ENCODE measurements at places on chromosomes 7 and 10.

DNA sequence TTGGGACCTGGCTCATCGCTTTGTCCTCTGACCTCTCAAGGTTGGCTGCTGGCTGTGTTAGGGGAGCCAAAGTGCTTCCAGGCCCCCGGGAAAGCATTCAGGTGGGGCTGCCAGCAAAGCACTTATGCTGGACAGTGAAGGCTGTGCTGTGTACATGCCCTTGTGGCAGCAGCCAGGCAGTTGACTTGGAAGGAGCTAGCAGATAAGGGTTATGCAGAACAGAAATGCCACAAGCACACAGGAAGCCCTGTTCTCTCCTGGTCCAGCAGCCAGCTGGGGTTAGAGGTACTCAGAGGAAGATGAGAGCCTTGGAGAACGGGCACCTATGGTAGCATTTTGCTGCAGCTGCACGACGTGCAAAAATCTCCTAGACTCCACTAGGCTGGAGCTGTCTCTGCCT lies 35.2 kb upstream of the OR9A4 start:
- DNase-seq: no peak

DNA sequence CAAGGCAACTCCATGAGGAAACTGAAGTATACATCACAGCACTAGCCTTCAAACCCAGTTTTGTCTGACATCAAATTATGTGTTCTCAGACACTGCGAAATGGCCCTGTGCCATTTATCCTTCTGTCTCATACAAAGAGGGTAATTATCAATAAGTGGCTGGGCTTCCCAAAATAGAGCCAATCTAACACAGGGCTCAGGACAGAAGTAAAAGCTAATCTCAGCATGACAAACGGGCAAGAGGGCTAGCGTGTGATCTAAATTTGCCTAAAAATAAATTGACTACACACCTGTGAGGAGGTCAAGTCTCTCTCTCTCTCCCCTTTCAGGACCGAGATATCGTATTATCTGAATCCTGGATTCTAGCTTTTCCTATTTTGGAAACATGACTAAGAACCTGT lies 67.2 kb downstream of the DGKB start:
- no peak for DNase-seq

- DNase-seq: no peak
Measured at GRCh38 chr7:37054624-37055241, 330.4 kb upstream of the AOAH start.

GRCh38 chr7:137768366-137768765 lies 78.4 kb downstream of the DGKI start:
- DNase-seq: no peak

DNA sequence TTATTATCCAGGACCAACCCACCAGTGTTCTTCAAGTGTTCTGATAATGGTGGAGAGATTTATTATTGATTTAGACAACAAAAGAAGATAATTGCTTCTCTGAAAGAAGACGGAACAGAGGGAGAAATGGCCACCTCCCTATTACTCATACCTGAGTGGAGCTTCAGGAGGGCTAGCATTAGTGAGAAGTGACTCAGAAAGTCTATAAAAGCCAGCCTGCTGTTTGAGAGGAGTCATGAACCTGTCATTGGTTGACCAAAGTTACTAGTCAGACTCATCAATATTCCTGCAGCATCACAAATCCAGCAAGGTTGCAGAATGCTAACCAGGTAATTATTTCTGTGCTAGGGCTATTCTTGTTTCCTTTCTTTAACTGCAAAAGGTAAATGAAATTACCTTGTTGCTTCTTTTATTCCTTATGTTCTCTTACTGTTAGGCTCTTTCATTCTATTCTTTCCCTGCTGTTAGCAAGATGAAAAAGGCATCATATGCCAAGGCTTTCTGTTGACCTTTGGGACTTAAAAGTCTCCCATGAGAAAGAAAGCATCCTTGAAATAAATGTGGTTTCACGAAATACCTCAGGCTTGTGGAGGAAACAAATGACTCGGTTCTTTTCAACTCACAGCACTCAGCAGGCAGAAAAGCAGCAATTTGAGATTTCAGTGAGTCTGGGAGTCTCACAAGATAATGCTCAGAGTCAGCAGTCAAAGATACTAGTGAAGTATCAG lies 256.4 kb upstream of the PHYHIPL start:
- no peak for DNase-seq

GRCh38 chr10:102712089-102712488 lies 2.1 kb downstream of the ARL3 start:
- DNase-seq: no peak

GRCh38 chr10:71893920-71894319 lies 42.9 kb upstream of the PSAP start:
- DNase-seq: no peak

- DNase-seq: no peak
Measured at GRCh38 chr7:30027740-30028215, 434 bp upstream of the PLEKHA8 start.

- DNase-seq: no peak
Measured at GRCh38 chr7:27933671-27934565, 194.0 kb downstream of the TAX1BP1 start.
